ENCODE measurements at places on chromosomes 11 and 22. TPM values are rescaled to one million over a fixed set of nuclear protein-coding genes. Genes with fewer than 3 reads are reported as not detected.

The ASRGL1 gene
- 15.0 TPM for total RNA-seq

The OR5A1 gene
- total RNA-seq = not detected

The SCGB1D2 gene
- not detected for total RNA-seq

The NCR3LG1 gene
- total RNA-seq = 0.17 TPM

The SCN3B gene
- total RNA-seq = 69.0 TPM

The DDX6 gene
- total RNA-seq = 78.8 TPM

The ALDH3B2 gene
- not detected for total RNA-seq

The GNAZ gene
- total RNA-seq = 3.9 TPM

The NPTXR gene
- 0.36 TPM for total RNA-seq

The UPB1 gene
- 0.15 TPM for total RNA-seq

The AQP11 gene
- 0.59 TPM for total RNA-seq

The PRR33 gene
- 1.6 TPM for total RNA-seq

The OR10A6 gene
- total RNA-seq = not detected

The MPPED2 gene
- 3.4 TPM for total RNA-seq

The ACAT1 gene
- 240 TPM for total RNA-seq

The OR56A1 gene
- total RNA-seq = not detected

The MED17 gene
- 16.0 TPM for total RNA-seq

The TEF gene
- total RNA-seq = 14.1 TPM

The EHF gene
- total RNA-seq = 0.17 TPM

The CDON gene
- 5.6 TPM for total RNA-seq

The EMSY gene
- total RNA-seq = 15.6 TPM

The TTC36 gene
- total RNA-seq = 0.59 TPM

The TIMM10 gene
- total RNA-seq = 90.0 TPM

The ZBTB16 gene
- 11.7 TPM for total RNA-seq

The P2RX6 gene
- total RNA-seq = 23.7 TPM

The FAM83F gene
- total RNA-seq = not detected

The USH1C gene
- not detected for total RNA-seq

The THRSP gene
- 0.24 TPM for total RNA-seq

The VSIG10L2 gene
- total RNA-seq = not detected

The NLRP6 gene
- not detected for total RNA-seq

The RGL4 gene
- total RNA-seq = 0.40 TPM

The RAB3IL1 gene
- 5.0 TPM for total RNA-seq

The SLC22A12 gene
- not detected for total RNA-seq

The C11orf21 gene
- total RNA-seq = 0.22 TPM

The HBB gene
- total RNA-seq = 427 TPM

The SLC25A18 gene
- 0.66 TPM for total RNA-seq

The OR8A1 gene
- total RNA-seq = not detected

The PRG3 gene
- not detected for total RNA-seq

All from psoas muscle (tissue), 8 donors.